Kasumi-1 (cell line): ENCODE measurements at places on chromosomes 7 and 10.

DNA sequence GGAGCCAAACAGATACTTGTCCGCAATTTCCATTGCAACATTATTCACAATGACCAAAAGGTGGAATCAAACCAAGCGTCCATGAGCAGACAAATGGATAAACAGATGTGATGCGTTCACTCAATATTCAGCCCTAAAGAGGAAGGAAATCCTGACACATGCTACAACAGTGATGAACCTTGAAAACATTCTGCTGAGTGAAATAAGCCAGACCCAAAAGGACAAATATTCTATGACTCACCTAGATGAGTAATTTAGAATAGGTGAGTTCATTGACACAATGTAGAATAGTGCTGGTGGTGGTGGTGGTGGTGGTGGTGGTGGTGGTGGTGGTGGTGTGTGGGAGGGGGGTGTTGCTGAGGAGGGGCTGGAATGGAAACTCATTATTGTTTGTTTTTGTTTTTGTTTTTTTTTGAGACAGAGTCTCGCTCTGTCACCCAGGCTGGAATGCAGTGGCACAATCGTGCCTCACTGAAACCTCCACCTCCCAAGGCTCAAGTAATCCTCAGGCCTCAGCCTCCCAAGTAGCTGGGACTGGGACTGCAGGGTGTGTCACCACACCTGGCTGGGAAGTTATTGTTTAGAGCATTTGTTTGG, 28.6 kb downstream of the SMKR1 start:
- no peak for DNase-seq

- DNase-seq: peak; percentile 50
Measured at GRCh38 chr10:7186387-7187018, 224.3 kb downstream of the SFMBT2 start.

DNA sequence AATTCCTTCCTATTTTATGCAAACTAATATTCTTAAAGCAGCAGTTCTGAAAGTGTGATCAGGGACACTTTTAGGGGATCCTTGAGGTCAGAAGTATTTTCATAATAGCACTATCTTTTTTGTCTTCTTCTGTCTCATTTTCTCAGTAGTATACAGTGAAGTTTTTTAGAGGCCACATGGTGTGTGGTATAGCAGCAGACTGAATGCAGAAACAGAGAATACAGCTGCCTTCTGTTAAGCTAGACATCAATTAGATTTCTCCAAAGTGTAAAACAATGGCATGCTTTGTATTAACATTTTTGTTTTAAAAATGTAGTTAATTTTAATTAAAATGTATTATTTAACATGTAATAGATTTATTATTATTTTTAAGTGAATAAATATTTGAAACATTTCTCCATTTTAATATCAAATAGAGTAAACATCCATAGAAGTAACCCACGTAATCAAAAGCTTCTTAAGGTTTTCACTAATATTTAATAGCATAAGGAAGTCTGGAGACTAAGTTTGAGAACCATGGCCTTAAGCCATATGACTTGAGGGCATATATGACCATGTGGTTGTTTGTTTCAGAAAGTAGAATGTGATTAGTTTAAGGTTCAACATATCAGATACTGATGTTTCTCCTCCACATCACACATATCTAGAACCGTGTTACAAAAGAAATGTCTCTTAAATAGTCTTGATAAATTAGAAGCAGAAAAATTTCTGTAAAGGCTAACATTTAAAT, 94.0 kb downstream of the PRKG1 start:
- DNase-seq: no peak

DNA sequence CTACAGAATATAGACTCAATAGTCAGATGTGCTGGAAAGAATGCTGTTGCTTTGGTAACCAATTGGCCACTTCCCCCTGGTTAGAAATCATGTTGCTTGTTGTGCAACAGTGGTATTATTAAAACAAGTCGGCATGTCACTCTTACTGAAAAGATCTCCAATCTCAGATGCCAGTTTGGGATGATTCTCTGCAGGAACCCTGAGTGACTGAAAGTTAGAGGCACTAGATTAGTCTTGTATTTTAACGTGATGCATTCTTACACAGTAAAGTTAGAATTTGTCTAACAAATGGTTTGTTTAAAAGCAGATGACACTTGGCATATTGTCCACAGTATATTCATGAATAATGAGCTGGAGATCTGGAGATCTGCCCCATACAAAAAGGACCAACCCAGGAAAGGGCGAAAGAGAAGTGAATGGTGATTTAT, 287.6 kb downstream of the TWIST1 start:
- DNase-seq: no peak

DNA sequence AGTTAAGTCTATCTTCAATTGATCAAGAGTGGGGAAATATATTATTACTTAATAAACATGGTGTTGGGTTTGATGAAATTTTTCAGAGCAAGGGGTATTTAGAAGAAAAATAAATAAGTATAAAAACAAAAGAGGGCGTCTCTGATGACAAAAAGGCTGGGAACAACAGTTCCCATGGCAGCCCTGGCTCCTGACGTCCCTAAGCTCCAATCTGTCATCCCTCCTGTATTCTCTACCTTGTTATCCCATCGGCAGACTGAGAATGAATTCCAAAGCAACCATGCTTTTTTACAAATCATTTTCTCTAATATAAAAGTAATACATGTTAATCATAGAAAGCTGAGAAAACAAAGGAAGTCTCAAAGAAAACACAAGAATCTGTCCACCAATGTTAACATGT, 55.5 kb downstream of the SORBS1 start:
- DNase-seq: no peak
